Stimulated activated memory B cell treated with anti-CD40 and anti-IgM and Interleukin-4, amounts not matched to agents 10 μg/mL and 1 μg/mL and 100 μg/mL, for 72 hours (primary cell): ENCODE measurements at places on chromosomes 5 and 9.

- no peak for ATAC-seq
These were observed 336.7 kb downstream of the FAM170A start for GRCh38 chr5:119966028-119966427.

GRCh38 chr9:119905724-119906123 lies 536.5 kb upstream of the BRINP1 start:
- ATAC-seq = no peak

DNA sequence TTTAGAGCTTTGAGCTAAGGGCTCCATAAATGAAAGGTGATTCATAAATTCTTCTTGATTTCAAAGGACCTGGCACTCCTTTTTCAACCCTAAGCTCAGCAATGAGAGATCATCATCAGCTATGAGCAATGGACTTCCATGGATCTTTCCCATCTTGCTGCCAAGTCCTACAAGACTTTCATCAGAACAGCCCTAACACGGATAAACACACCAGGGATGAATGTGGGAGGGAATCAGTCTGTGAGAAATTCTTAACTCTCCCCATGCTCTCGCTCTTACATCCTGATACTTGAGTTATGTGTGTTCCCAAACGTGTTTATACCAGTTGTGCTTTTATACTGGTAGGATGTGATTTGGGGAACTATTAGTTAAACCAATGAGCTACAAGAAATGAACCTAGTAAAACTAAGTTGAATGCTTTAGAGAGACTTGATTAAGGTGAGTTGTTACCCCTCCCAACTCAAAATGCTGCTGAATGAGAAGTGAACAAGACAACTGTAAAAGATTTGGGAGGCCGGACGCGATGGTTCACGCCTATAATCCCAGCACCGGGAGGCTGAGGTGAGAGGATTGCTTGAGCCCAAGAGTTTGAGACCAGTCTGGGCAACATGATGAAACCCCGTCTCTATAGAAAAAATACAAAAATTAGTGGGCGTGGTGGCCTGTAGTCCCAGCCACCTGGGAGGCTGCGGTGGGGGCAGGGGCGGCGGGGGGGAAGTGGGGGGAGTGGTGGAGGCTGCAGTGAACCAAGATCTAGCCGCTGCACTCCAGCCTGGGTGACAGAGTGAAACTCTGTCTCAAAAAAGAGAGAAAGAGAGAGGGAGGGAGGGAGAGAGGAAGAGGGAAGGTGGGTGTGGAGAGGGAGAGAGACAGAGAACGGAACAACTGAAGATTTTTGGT lies 5.2 kb upstream of the RPL26L1 start:
- ATAC-seq = no peak

DNA sequence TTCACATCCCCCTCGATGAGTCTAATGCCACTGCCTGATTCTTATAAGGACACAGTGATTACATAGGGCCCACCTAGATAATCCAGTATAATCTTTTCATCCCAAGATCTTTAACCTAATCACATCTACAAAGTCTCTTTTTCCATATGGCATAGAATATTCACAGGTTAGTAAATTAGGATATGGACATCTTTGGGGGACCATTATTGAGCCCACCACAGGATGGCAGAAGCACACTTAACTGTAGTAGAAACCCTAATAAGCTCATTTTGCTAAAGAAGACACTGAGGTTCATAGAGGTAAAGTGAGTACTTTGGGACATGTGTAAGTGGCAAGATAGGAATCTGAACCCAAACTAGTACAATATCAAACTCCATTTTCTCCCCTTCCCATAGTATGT lies 38.9 kb downstream of the ASTN2 start:
- ATAC-seq = no peak

DNA sequence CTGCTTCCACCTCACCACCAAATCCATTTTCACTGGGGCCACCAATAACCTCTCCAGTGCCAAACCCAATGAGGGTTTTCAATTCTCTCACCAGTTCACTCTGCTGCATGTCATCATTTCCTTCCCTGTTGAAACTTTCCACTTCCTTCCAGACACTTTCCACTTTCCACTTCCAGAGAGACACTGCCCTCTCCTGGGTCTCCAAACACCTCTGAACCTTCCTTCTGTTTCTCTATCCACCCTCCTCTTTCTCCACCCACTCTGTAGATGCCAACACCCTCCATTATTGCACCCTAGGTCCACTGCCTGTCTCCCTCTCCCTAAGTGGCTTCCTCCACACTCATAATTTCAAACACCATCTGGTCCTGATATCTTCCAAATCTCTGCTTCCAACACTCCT lies 39.6 kb downstream of the PDE6A start:
- no peak for ATAC-seq
